ENCODE measurements at places on chromosomes 11 and 22. TPM values are rescaled to one million over a fixed set of nuclear protein-coding genes. Genes with fewer than 3 reads are reported as not detected.

ANGPTL5 gene
- not detected for total RNA-seq

GRCh38 chr11:119747868-119748660, 19.1 kb upstream of the NECTIN1 start:
- H3K4me3 ChIP-seq: no peak overlapping the region
- no peak overlapping the region for H3K27ac ChIP-seq
- peaks cover 95% of the 10 kb centered on the region for H3K27me3 ChIP-seq
- no peaks in the 10 kb centered on the region for H3K4me1 ChIP-seq

LRRC56 gene
- total RNA-seq: 5.0 TPM

GRCh38 chr22:25673713-25674112, 68.3 kb upstream of the MYO18B start:
- H3K4me3 ChIP-seq: no peak overlapping the region
- DNase-seq: no peak
- H3K27me3 ChIP-seq: peaks cover 22% of the 10 kb centered on the region
- H3K4me1 ChIP-seq: no peaks in the 10 kb centered on the region
- H3K36me3 ChIP-seq: no peaks in the 10 kb centered on the region

- H3K27ac ChIP-seq: peak overlapping the region; percentile 98
- peaks cover 10% of the 10 kb centered on the region for H3K36me3 ChIP-seq
- no peak overlapping the region for H3K4me3 ChIP-seq
- peaks cover 37% of the 10 kb centered on the region for H3K4me1 ChIP-seq
Measured at GRCh38 chr11:130146796-130147195, 12.8 kb upstream of the ST14 start.

DNA sequence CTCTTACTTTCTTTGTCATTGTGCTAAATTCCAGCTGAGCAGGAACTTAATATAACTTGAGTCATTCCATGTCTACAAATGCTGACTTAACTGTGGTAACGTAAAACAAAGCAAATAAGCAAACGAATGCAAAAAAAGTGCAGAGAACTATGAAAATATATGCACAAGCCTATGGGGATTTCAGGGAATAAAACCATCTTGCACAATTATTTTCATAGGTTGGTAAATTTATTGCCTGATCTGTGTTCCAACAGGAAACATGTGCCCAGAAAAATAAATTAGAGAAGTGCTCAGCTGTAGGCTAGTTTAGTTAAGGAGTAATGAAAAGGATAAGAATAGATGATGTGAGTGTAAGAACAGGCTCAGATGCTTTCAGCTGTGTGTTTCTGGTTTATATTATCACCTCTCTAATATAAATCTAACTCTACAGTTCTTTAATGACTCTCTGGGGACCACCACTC, 1169.3 kb downstream of the LRRC4C start:
- H3K27me3 ChIP-seq: no peaks in the 10 kb centered on the region
- no peak overlapping the region for H3K4me3 ChIP-seq
- no peaks in the 10 kb centered on the region for H3K4me1 ChIP-seq
- H3K27ac ChIP-seq: no peak overlapping the region
- DNase-seq: no peak

DNA sequence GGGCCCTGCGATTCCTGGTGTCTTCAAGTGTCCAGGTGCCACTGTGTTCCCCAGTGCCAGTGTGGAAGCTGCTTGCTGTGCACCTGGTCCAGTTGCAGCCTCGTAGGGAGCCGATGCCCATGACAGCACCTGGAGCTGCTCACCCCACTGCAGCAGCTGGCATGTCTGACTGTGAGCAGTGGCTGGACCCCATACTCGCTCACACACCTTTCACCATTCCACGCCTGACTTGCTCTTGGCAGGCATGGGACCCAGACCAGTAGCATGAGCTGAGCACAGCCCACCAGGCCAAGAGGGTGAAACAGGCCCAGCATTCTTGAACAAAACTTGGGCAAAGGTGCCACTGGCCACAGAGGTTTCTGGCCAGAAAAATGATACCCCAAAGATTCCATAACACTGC, 124.5 kb upstream of the THY1 start:
- H3K4me1 ChIP-seq: 0 out of 2 replicates have a peak, but pooled peaks cover 6% of the 10 kb centered on the region
- H3K27me3 ChIP-seq: no peaks in the 10 kb centered on the region

- no peak overlapping the region for H3K4me3 ChIP-seq
- H3K27me3 ChIP-seq: no peaks in the 10 kb centered on the region
- no peak for DNase-seq
- H3K36me3 ChIP-seq: no peaks in the 10 kb centered on the region
- H3K27ac ChIP-seq: no peak overlapping the region
Measured at GRCh38 chr11:66285250-66285947, 3.5 kb downstream of the YIF1A start.

- H3K4me1 ChIP-seq: no peaks in the 10 kb centered on the region
- no peak overlapping the region for H3K27ac ChIP-seq
- DNase-seq: no peak
- H3K36me3 ChIP-seq: no peaks in the 10 kb centered on the region
- no peak overlapping the region for H3K4me3 ChIP-seq
Measured at GRCh38 chr11:119794141-119794665, 65.2 kb upstream of the NECTIN1 start.

DNA sequence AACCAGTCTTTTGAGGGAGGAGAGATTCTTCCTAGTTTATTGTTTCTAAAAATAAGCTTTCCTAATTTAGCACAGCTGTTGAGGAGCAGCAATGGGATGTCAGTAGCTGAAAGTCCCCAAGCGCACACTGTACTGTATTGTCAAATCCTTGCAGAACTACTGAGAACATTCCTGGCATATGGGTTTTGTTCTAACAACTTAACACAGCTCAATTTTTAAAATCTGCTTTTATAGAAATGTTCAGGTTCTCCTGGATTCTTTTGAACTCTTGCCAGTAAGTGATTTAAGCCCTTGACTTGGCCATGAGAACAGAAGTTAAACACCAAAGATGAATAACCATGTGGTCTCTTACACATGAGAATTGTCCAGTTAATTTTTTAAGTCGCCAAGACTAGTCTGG, 218.6 kb downstream of the FAT3 start:
- peaks cover 27% of the 10 kb centered on the region for H3K4me1 ChIP-seq
- H3K27me3 ChIP-seq: no peaks in the 10 kb centered on the region
- H3K4me3 ChIP-seq: no peak overlapping the region
- no peak for DNase-seq
- no peaks in the 10 kb centered on the region for H3K36me3 ChIP-seq

DNA sequence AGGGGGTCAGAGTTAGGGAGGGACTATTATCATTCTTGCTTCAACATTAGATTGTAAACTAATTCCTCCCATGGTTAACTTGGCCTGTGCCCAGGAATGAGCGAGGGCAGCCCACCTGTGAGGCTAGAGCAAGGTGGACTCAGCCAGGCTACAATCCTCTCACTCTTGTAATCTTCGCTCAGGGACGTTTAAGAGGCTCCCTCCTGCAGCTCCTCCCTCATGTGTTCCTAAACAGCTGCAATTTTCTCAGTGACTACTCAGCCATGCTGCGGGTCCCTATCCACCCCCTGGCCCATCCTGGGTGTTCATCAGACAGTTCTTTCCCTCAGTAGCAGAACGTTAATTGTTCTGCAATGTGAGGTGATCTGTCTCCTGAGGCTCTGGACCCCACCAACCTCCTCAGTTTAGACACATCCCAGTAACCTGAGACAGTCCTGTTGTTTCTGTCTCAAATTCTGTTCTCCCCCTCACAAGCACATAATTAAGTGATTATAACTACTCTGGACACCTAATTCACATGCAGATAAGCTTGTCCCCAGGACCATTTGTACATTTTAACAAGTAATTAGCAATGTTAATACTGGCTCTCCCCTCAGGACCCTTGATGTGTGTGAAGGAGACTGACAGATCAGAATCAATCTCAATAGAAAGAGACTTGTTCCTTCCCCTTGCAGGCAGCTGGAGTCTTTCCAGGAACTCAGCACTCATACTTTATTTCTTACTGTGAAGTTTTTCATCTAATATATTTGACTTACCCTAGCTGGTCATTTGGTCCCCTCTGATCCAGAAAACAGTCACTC, 337.2 kb upstream of the B3GAT1 start:
- H3K27ac ChIP-seq: no peak overlapping the region
- H3K4me3 ChIP-seq: no peak overlapping the region
- no peak for DNase-seq
- H3K4me1 ChIP-seq: no peaks in the 10 kb centered on the region
- peaks cover 55% of the 10 kb centered on the region for H3K27me3 ChIP-seq

- peaks cover 47% of the 10 kb centered on the region for H3K27me3 ChIP-seq
- DNase-seq: no peak
- no peaks in the 10 kb centered on the region for H3K4me1 ChIP-seq
- H3K4me3 ChIP-seq: no peak overlapping the region
- no peak overlapping the region for H3K27ac ChIP-seq
- H3K36me3 ChIP-seq: no peaks in the 10 kb centered on the region
Measured at GRCh38 chr11:75029836-75030631, 41.3 kb downstream of the NEU3 start.

DNA sequence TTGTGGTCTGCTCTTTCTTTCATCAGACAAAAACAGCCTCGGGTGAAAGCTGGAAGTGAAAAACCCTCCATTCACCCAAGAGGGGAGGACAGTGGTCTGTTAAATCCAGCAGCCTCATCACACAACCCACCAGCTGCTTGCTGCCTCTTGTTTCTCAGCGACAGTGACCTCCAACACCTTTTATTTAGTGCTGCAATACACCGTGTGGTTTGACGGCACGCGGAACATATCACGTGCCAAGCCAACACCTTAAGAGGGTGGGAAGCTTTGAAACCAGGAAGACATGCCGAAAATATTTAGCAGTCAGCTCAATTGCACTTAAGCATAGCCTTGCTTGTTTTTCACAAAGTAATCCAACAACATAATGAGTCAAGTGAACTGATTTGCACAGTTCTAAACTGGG, 39.8 kb upstream of the POGLUT3 start:
- no peak overlapping the region for H3K27ac ChIP-seq
- H3K36me3 ChIP-seq: peaks cover 10% of the 10 kb centered on the region
- H3K27me3 ChIP-seq: no peaks in the 10 kb centered on the region

GRCh38 chr11:69241075-69241740, 52.7 kb upstream of the MYEOV start:
- no peak for DNase-seq
- no peaks in the 10 kb centered on the region for H3K27me3 ChIP-seq
- H3K4me1 ChIP-seq: no peaks in the 10 kb centered on the region

DNA sequence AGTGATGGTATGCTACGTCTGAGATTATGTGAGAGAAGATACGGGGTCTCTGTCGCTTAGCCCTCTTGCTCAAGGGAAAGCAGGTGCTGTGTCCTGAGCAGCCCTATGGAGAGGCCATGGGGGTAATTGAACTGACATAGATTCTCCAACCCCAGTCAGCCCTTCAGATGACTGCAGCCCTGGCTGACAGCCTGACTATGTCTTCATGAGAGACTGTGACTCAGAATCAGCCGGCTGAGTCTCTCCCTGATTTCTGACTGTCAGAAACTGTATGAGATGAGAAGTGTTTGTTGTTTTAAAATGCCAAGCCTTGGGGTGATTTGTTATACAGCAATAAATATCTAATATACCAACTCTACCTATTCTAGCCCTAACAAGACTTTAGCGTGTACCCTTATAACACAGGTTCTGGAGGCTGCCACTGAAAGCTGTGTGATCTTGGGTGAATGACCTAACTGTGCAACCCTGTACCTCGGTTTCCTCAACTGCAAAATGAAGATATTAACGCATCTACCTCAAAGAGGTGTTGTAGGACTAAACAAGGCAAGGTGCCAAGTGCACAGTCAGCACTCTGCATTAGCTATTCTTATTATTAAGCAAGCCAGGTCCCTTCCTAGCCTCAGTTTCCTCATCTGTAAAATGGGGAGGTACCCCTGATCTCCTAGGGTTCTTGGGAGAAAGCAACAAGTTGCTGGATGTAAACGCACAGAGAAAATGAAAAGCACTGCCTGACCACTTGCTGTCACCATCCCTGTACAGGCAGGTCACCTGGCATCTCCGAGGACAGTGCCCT, 24.9 kb downstream of the SLC43A1 start:
- H3K36me3 ChIP-seq: no peaks in the 10 kb centered on the region
- no peak overlapping the region for H3K4me3 ChIP-seq

- no peaks in the 10 kb centered on the region for H3K4me1 ChIP-seq
- H3K36me3 ChIP-seq: no peaks in the 10 kb centered on the region
- H3K4me3 ChIP-seq: no peak overlapping the region
- no peak overlapping the region for H3K27ac ChIP-seq
- no peak for DNase-seq
Measured at GRCh38 chr11:120629407-120630080, 118.0 kb downstream of the GRIK4 start.

- H3K4me3 ChIP-seq: peak overlapping the region; percentile 4
- peak overlapping the region; percentile 62 for H3K27ac ChIP-seq
- peaks cover 50% of the 10 kb centered on the region for H3K4me1 ChIP-seq
- H3K27me3 ChIP-seq: no peaks in the 10 kb centered on the region
- H3K36me3 ChIP-seq: 0 out of 2 replicates have a peak, but pooled peaks cover 9% of the 10 kb centered on the region
Measured at GRCh38 chr11:17004486-17005148, 9.6 kb downstream of the PLEKHA7 start.

DNA sequence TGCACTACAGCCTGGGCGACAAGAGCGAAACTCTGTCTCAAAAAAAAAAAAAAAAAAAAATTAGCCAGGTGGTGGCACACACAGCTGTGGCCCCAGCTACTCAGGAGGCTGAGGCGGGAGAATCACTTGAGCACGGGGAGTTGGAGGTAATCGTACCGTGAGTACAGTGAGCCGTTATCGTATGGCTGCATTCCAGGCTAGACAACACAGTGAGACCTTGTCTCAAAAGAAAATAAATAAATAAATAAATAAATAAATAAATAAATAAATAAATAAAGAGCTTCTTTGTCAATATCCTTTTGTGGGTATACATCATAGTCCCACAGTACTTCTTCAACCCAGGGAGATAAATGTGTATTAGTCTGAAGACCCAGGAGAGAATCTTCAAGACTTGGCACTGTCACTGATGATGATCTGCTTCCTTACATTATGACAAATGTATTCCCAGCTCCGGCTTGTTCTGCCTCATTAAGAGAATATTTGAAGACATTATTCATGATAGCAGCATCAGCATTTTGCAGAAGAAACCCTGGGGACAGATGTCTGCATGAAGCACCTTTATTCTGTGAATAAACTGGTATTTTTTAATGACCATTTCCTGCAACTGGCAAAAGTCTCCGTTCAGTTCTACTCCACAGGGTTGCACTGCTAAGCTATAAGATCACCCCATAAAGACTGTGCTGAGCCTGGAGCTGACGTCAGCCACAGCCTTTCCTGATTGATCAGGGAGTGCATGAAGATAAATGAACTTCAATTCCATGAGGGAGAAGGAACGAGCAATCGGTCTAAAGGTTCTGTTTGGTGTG, 1.6 kb upstream of the ACY3 start:
- no peaks in the 10 kb centered on the region for H3K27me3 ChIP-seq
- H3K27ac ChIP-seq: no peak overlapping the region
- DNase-seq: no peak
- H3K4me3 ChIP-seq: no peak overlapping the region

TRPM5 gene
- not detected for total RNA-seq

GRCh38 chr11:94678901-94679300, 89.3 kb upstream of the AMOTL1 start:
- H3K4me1 ChIP-seq: peaks cover 48% of the 10 kb centered on the region
- H3K4me3 ChIP-seq: peak overlapping the region; percentile 36

POU2AF2 gene
- total RNA-seq: not detected

GRCh38 chr11:77559686-77560401, 29.9 kb upstream of the AQP11 start:
- H3K4me3 ChIP-seq: no peak overlapping the region
- DNase-seq: peak; percentile 82
- H3K4me1 ChIP-seq: peaks cover 14% of the 10 kb centered on the region
- H3K27me3 ChIP-seq: no peaks in the 10 kb centered on the region
- H3K36me3 ChIP-seq: no peaks in the 10 kb centered on the region

GRCh38 chr11:34213366-34213765, 107.9 kb downstream of the NAT10 start:
- H3K4me1 ChIP-seq: peaks cover 47% of the 10 kb centered on the region
- no peak overlapping the region for H3K4me3 ChIP-seq
- H3K27ac ChIP-seq: peak overlapping the region; percentile 54
- no peaks in the 10 kb centered on the region for H3K36me3 ChIP-seq
- H3K27me3 ChIP-seq: no peaks in the 10 kb centered on the region

KRTAP5-9 gene
- total RNA-seq: not detected

PDXP gene
- 10.9 TPM for total RNA-seq
